Stimulated activated CD4-positive, alpha-beta T cell treated with anti-CD3 and anti-CD28 coated beads, Interleukin-15, amount 100 ng/mL, for 1 hour (primary cell): ENCODE measurements at places on chromosomes 1 and 21.

DNA sequence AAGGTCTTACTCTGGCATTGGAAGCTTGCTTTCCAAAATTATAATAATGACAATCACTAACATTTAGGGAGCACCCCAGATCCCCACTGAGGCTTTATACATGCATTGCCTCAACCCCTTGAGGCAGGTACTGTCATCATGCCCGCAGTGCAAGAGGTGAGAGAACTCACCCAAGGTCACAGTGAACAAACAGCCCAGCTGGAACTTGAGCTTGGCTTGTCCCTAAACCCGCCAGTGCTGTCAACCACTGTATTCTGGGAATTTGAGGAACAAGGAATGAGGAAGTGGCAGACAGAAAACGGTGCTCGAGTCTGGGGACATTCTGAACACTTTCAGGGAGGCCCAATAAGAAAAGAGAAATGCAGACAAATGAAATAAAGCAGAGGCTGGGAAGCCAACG is 34.6 kb upstream of the TLR5 start:
- no peak for DNase-seq

- no peak for DNase-seq
These were observed 92.3 kb upstream of the ETV3 start for GRCh38 chr1:157230500-157230899.

DNA sequence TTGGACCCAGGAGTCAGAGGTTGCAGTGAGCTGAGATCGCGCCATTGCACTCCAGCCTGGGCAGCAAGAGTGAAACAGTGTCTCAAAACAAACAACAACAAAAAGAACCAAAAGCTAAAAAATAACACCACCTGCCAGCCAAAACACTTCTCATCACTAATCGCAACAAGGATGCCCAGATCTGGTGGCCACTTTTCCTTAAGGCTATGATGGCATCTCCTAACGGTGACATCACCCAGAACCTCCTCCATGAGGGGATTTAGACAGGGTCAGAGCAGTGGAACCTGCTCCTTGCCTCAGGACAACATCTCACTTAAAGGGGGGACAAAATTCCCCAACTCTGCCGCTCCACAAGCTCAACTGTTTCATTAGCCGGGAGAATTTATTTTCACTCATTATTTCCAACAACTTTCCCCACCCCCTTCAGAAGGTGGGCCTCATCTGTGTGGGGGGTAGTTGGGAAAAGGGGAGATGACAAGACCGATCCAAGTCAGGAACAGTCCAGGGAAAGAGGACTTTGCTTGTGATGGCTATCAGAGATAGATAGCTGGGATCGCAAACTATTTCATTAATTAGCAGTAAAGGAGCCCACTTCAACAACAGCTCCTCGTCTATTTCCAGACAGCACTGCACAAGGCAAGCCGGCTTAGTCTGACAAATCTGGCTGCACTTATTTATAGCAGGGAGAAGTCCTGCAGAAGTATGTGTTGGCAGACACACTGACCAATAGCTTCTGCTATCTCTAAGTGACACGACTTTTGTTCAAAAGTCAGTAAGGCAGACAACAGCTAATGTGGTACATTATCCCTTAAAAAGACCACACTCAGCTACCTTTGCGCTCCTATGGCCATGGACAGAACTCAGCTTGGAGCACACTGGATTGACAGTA is 2.6 kb downstream of the PABPC4 start:
- no peak for DNase-seq

DNA sequence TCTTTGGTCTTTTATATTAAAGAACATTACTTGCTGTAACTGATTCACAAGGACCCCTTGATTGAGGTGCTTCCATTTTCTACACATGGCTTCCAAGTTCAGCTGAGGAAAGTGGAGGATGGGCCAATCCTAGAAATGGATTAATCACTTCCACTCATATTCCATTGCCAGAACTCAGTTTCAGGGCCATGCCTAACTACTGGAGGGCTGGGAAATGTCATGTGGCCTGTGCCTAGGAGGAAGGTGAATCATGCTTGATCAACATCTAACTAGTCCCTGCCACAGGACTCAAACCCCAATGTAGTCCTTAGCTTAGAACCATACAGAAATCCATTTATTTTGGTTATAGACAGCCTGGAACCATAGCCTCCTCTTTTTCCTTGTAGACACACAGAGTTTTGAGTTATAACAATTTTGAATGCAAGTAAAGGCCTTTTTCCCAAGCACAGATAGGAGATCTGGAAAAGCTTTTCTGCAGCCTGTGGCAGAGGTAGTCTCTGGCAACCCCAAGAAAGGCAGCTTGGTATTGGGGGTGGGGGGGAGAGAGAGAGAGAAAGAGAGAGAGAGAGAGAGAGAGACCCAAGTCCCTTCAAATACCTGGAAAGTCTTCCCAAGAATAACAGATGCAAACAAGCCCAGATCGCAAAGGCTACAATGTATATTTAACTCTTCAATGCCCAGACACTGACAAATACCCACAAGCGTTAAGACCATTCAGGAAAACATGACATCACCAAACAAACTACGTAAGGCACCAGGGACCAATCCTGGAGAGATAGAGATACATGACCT is 12.5 kb downstream of the MAST2 start:
- DNase-seq, result no peak

DNA sequence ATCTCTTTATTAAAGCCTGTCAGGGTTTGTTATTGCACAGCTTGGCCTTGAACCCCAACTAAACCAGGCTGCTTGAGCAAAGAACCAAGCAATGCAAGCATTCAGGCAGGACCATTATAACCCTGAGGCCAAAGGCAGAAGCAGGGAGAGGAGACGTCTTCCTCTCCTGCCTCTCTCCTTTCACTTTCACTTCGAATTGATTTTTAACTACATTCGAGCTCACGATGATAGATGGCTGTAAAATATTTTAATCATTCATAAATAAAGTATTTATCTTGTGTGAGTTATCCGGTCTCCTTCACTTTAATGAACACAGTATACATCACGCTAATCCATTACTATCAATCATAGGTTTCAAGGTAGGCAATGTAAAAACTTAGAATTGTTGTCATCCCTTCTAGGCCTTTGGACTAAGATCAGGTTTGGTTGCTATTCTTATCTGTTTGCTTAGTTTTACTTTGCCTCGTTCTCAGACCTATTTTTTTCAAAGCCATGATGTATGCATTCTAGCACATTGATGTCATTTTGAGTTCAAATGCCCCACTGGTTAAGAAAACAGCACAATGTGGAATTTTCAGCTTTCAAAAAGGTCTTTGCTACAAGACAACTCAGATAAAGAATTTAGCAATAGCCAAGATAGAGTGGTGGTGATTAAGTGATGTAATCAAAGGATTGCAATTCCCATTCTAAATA is 480.2 kb upstream of the RUNX1 start:
- DNase-seq, result no peak

- DNase-seq, result no peak
These were observed 4.1 kb downstream of the C1orf21 start for GRCh38 chr1:184390889-184391288.

DNA sequence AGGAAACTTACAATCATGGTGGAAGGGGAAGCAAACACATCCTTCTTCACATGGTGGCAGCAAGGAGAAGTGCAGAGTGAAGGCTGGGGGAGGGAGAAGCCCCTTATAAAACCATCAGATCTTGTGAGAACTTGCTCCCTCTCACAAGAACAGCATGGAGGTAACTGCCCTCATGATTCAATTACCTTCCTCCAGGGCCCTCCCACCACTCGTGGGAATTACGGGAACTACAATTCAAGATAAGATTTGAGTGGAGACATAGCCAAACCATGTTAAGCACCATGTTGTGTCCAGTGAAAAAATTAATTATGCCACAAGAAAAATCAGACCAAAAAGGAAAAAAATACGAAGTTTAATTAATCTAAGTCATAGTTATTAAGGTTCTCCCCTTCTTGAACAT is 109.5 kb downstream of the CLDN17 start:
- no peak for DNase-seq

DNA sequence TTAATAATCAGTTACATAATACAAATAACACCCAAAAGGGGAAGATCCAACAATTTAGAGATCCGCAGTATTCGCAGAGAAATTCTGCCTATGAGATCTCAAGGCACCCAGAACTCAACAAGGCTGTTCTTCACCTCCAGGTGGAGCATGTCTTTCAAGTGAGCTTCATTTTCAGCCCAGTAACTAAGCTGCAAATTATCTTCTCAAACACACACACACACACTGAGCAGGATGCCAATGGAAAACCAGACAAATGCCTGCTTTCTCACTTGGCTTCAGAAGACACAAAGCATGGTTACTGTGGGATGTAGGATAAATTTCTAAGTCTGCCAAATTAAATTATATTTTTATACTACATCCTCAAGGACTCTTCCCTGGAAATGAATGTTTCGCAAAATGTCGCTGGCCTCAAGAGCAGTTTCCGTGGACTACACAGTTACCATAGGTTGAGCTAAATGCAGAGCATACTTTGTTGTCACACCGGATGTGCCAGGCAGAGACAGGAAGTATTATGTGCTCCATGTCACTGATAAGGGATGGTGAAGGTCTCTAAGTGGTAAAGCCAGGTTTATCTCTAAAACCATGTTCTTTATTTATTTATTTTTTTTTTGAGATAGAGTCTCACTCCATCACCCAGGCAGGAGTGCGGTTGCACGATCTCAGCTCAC is 30.3 kb downstream of the UBR4 start:
- no peak for DNase-seq

DNA sequence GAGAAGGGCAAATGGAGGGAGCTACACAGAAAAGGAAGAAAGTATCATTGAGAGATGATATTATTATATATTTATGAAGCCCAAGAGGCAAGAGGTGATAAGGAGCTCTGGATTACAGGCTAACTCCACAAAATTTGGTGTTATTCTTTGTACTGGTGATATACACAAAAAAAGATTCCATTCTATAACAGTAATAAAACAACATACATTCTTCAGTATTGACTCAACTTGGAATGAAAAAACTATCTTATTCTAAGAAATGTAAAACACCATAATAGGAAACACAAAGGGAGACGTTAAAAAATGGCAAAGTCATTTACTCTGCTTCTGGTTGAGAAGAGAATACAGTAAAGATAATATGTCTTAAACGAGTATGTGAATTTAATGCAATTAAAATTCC is 99.4 kb downstream of the TEX35 start:
- no peak for DNase-seq

GRCh38 chr1:100036718-100037655 is 67.2 kb downstream of the SLC35A3 start:
- no peak for DNase-seq

GRCh38 chr1:119727991-119728390 is 16.3 kb downstream of the PHGDH start:
- no peak for DNase-seq

DNA sequence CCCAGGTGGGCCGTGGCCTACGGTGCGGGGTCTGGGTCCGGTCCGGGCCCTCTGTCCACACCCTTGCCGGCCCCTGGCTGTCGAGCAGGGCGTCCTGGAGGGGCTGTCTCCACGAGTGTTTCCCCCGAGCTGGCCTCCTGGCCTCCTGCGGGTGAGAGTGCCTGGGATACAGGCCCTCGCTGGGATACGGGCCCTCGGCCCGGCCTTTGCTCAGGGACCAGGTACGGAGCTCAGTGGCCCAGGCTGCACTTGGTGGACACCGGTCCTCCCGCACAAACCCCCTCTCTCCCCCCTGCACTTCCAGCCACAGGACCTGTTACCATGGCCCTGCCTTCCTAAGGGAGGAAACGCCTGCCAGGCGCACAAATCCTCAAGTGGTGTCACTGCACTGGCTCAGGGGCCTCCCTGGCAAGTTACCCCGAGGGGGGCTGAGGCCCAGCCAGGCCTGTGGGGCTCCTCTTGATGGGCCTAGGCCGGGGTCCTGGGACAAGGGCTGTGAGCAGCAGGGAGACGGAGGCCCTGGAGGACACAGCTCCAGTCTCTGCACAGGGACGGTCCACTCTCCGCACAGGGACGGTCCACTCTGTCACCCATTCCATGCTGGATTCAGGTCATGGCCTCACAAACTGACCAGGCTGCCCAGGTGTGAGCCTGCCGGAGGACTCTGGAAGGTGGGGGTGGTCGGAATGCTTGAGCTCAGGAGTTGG is 18.2 kb upstream of the RNF223 start:
- no peak for DNase-seq

DNA sequence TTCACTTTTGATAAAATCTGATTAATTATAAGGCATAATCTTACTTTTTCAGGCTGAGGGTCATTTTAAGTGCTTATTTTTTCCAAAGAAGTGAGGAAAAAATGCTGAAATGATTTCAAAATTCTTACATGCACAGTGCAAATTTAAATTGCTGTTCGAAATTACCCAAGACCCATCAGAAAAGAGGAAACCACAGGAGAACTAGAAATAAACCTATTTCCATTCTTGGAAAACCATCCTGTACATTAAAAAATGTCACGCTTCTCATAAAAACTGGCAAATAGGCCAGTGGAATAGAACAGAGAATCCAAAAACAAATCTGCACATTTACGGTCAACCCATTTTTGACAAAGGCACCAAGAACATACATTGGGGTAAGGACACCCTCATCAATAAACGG is 414.9 kb downstream of the SMYD3 start:
- DNase-seq, result no peak

DNA sequence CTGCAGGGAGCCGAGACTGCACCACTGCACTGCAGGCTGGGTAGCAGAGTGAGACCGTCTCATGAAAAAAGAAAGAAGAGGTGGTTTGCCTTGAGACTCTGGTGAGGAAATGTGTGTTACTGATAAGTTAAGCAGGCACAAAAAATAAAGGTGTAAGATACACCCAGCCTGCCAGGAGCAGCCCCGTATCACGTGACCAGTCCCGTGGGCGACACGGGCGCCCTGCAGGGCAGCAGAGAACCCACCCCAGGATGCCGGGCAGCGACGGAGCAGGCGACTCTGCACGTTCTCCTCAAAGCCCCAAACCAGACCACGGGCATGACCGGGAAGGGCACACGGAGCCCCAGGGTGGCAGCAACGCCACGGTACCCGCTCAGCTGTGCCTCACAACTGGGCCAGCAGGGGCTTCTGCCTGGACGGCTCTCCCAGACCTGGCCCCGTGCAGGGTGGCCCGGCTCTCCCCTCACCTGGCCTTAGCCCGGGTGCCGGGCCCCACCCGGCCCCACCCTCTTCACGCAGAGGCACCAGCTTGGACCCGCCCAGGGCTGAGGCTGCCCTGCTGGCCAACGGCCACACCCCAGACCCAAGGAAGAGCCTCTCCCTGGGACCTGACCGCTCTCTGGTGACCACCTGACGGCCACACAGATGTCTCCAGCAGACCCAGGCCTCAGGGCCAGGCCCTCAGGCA is 8.1 kb upstream of the TNFRSF4 start:
- no peak for DNase-seq

GRCh38 chr21:29627905-29628304 is 311.9 kb downstream of the GRIK1 start:
- no peak for DNase-seq

DNA sequence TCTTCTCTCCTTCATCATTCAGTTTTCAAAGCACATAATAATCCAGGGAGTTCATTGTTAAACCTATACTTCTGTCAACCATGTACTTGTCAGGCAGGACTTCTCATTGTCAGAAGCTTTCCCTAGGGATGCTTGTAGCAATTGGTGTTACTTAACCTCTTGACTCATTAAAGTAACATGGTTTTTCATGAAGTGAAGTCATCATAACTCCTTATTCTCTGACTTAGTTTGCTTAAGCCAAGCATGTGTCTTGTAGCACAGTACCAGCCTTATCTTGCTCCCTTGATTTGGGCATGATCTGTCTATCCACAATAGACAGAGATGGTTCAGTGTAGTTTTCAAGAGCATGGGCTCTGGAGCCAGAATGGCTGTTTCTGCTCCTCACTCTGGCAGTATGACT is 45.3 kb downstream of the LRIG2 start:
- DNase-seq, result no peak
